Activated CD8-positive, alpha-beta T cell treated with anti-CD3 and anti-CD28 coated beads for 36 hours (primary cell): ENCODE measurements at places on chromosomes 2 and 18. TPM values are rescaled to one million over a fixed set of nuclear protein-coding genes. Genes with fewer than 3 reads are reported as not detected.

Gene DCDC2C
- total RNA-seq, result not detected

Gene UGT1A5
- not detected for total RNA-seq

Gene GDF7
- total RNA-seq, result not detected

Gene POTEJ
- total RNA-seq, result not detected

Gene BUB1
- 111 TPM for total RNA-seq

Gene ACTG2
- 0.11 TPM for total RNA-seq

Gene SPAG16
- total RNA-seq, result 11.7 TPM

Gene SFTPB
- total RNA-seq, result not detected

Gene RESP18
- not detected for total RNA-seq

Gene SCN7A
- not detected for total RNA-seq
